Ascending aorta (tissue), 2 donors: ENCODE measurements at places on chromosomes 7 and 10. TPM values are rescaled to one million over a fixed set of nuclear protein-coding genes. Genes with fewer than 3 reads are reported as not detected.

DNA sequence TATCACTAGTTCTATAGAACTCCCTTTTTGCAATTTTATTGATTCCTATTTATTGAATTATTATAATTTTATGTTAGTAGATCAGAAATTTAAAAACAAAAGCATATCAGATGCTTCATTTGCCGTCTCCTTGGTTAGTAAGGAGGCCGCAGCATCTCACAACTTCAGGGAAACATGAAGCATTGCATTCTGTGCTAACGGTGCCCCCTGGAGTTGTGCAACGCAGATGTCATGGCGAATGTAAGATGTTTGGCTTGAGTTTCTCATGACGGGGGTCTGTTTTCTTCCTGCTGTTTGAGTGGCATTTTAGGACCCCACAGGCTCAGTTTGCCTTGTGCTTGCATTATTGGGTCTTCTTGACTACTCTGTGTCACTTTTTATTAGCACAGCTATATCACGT lies 124.8 kb downstream of the CNNM2 start:
- no peak for DNase-seq

- DNase-seq: no peak
Measured at GRCh38 chr7:88357781-88358525, 51.3 kb upstream of the STEAP4 start.

GRCh38 chr7:73717025-73717807 lies 2.3 kb downstream of the STX1A start:
- no peak for DNase-seq

DNA sequence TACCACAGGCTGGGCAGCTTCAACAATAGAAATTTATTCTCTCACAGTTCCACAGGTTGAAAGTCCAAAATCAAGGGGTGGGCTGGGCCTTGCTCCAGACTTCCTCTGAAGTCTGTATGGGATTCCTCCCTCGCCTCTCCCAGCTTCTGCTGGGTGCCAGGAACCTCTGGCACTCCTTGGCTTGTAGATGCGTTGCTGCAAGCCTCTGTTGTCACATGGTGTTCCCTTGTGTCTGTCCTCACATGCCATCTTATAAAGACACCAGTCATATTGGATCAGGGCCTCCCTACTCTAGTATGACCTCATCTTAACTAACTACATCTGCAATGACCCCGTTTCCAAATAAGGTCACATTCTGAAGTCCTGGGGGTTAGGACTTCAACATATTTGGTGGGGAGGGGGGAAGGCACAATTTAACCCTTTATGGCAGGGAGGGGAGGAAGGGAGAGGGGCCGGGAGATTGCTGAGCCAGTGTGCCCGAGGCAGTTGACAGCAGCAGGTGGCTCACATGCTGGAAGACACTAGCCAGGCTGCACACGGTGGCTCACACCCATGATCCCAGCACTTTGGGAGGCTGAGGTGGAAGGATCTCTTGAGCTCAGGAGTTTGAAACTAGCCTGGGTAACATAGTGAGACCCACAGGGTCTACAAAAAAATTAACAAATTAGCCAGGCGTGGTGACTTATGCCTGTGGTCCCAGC lies 18.8 kb downstream of the ZNF282 start:
- DNase-seq: no peak

GRCh38 chr7:77235276-77235675 lies 35.7 kb upstream of the FGL2 start:
- DNase-seq: no peak

DNA sequence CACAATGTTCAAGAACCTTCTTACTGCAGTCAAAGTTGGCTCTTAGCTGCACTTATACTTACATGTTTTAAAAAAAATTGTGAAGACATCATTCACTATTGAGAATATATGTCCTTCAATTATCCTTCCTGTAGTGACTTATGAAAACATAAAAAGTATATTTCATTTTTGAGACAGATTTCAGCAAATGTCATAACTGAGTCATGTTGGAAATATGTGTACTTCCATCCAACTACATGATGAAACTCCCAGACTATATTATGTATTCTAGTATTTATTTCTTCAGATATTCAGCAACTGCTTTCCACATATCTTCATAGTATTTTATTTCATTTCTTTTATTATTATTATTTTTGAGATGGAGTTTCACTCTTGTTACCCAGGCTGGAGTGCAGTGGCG lies 160.2 kb downstream of the ARHGAP12 start:
- no peak for DNase-seq

GRCh38 chr10:35236739-35237138 lies 99.6 kb upstream of the CCNY start:
- DNase-seq: no peak

DNA sequence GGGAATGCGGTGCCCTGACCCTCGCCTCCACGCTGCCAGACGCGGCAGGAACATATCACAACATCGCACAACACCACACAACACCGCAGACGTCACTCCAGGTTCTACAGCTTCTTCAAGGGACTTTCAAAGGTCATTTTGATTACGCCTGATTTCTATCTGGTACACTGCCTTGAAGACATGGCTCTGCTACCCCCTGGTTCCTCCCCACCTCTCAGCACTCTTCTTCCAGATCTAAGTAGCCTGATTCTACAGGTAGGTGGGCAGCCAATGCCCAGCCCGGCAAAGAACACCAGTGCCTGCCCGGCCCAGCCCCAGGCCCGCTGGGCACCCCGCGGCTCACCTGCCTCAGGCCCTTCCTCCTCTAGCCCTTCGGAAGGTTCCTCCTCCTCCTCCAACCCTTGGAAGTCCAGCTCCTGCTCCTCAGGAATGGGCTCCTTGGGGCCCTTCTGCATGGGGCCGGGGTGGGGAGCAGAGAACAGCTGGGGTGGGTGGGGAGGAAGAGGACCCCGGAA lies 8.4 kb downstream of the GIGYF1 start:
- DNase-seq: no peak

- no peak for DNase-seq
Measured at GRCh38 chr10:93541402-93542357, 24.8 kb upstream of the FFAR4 start.

Gene ESYT2
- total RNA-seq: 102 TPM

Gene RBM48
- total RNA-seq: 2.2 TPM

Gene ADGRA1
- not detected for total RNA-seq
